ENCODE measurements at places on chromosomes 12 and 14.

GRCh38 chr12:130431176-130431575 lies 93.5 kb downstream of the PIWIL1 start:
- DNase-seq: no peak

GRCh38 chr12:76084863-76085519 lies 506 bp upstream of the NAP1L1 start:
- no peak for DNase-seq

DNA sequence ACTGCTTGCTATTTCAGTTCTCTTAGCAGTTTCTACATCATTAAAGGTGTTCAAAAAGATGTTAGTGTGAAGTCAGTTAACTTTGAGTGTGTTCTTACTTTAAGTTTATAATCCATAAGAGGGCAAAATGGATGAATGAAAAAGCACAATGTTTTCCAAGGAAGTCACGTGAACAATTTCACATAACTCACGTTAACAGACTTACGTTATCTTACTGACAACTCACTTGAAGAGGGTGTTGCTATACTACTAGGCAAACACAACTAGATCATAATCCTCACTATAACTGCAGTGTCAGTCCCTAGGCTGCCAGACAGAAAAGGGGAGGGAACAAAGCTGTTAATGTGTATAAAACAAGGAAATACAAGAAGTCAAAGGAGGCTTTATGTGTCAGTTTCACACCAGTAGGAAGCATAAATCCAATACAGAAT lies 6.4 kb downstream of the SLC2A13 start:
- DNase-seq: no peak

DNA sequence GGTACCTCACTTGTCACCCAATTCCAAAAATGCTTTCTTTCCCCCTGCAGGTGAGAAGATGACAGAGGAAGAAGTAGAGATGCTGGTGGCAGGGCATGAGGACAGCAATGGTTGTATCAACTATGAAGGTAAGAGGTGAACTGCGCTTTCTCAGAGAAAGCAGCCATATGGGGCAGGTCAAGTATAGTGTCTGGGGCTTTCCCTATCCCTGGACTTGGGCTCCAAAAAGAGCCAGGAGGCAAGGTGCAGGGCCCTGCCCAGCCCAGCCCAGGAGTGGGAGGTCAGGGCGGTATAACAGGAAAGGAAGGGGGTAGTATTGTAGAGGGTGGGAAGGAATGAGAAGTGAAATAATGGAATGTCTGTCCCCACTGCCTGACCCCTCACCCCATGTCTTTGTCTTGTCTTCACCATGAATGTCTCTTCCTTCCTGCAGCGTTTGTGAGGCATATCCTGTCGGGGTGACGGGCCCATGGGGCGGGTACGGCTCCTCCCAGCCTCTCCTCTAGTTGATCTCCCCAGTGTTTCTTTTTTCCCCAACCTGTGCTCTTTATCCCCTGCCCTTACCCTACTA lies 2.1 kb downstream of the MYL6 start:
- DNase-seq: peak; percentile 51

- DNase-seq: no peak
Measured at GRCh38 chr12:9870286-9870866, 1.2 kb upstream of the CLEC2B start.

GRCh38 chr12:111426344-111427185 lies 20.8 kb downstream of the SH2B3 start:
- DNase-seq: no peak

GRCh38 chr12:11534064-11534463 lies 115.4 kb upstream of the ETV6 start:
- no peak for DNase-seq

- DNase-seq: no peak
Measured at GRCh38 chr12:109523071-109523470, 45.6 kb downstream of the UBE3B start.

DNA sequence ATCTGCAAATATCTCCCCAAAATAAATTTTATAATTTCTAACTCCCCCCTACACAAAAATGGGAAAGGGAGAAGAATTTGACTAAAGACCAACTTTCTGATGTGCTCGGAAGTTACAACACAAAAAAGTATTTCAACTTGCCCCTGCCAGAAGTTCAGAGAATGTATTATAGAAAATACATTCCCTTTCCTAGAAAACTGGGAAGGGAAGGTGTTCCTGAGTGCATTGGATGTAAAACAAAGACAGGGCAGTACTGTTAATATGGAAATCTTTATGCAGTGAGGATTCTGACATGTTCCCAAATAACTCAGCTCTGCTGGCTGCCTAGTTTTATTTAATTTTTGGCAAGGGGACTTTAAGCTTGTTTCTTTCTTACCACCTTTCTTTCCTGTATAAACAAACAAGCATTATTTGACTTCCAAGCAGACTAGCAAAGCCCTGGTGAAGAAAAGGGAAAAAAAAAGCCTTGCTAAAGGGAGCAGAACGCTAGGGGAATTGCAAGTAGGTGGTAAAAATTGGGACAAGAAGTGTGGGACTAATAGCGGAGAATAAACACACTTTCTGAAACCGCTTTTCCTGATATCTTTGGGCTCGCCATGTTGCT lies 124.1 kb downstream of the STXBP6 start:
- DNase-seq: no peak

DNA sequence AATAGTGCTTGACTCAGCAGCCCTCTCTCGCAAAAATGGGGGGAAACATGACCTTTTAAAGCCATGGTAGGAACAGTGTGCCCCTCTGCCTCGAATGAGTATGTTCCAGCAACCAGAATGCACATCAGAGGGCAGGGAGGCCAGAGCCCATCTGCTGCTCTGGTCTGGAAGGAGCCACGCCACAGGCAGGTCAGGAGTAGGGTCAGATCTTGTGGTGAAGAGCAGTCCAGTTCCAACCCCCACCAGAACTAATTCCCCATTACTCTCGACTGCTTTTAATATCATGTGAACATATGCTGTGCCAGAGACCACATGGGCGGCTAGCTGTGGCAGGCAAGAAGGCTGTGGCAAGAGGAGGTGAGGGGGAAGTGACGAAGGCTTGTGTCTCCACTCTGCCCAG lies 34.6 kb upstream of the TMX1 start:
- DNase-seq: no peak
